ENCODE measurements at places on chromosomes 13 and 19.

GRCh38 chr19:11142528-11143171, 12.9 kb downstream of the SPC24 start:
- DNase-seq = peak; percentile 90

DNA sequence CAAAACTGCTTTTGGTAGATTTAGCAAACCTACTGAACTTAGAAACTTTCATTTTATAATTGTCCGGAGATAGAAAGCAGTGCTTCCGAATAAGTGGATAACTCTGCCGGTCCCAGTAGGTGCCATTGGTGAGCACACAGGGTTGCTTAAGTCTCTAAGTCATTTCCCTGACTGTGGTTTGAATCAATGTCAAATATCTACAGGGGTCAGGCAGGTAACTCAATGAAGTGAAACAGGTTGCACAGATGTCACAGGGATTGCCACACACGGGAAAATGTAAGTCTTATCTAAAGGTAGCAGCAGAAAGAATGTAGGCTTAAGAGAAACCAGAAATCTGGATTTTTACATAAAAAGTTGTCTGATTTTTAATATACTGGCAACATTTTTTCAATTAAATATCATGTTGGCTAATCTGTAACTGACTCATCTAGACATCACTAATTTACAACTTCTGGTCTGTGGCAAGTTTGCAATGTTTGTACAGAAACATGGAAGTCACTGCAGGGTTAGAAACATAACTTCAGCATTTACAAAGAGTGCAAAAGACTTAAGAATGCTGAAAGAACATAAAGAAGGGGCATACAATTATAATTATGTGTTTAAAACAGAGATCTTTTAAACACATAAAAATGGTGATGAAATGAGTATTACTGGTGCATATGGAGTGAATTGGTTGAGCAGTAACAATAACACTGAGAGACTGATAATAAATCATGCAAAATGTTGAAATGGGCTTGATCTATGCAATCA, 14.3 kb upstream of the LRRC63 start:
- no peak for DNase-seq

- no peak for DNase-seq
These were observed 1056.9 kb upstream of the ATXN8OS start for GRCh38 chr13:69050696-69051095.

DNA sequence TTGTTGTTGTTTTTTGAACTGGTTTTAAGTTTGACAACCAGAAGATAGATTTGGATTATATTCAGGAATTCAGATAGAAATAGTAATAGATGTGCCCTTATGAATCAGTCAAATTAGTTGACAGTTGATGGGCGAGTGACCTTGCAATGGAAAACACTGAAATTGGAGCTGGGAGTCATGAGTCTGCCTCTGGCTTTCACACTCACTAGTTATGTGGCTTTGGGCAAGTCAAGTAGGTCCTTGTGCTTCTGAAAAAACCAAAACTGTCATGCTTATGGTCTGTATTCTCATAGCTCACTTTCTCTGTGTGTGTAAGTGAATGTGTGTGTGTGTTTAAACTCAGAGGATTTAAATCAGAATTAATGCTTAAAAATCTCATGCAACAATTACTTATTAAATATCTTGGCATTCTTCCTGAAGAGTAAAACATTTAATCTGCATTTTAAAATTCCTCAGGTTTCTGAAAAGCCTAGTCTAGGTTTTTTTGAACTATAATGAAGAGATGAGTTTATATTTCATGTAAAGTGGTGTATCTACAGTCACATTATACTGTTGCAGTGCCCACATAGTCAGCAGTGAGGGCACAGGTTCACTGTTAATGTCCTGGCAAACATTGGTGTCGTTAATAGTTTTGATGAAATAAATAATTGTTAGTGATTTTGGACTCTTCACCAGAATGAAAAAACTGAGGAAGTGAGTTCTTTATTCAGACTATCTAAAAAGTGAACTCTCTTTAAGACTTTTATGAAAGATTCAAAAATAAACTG, 32.5 kb downstream of the UCHL3 start:
- DNase-seq = no peak

- no peak for DNase-seq
These were observed 438.7 kb upstream of the ARGLU1 start for GRCh38 chr13:107006661-107007060.

- DNase-seq = peak; percentile 22
These were observed 332.2 kb downstream of the MYO16 start for GRCh38 chr13:108961542-108962125.

DNA sequence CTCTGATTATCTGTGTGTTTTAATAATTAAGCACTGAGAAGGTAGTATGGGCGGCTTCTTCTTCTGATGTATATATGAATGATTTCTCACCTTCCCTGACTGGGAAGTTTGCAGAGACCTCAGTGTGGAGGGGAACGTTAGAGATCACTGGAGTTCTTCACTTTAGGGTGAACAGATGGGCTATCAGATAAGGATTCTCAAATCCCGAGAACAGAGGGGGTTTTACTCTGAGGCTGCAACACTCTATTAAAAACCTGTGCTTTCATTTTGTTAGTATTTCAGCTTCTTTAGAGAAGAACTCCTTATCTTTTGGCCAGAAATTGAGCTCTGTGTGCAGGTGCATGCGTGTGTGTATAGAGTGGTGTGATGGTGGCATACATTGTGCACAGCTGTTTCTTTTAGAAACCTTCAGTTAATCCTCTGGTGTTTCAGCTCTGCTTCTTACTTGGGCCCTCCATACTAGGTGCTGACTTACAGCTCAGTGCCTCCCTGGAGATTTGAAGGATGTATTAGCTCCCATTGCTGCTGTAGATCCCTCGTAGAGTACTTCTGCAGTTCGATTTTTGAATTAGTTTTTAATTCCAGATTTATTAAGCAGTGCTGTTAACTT, 45.3 kb upstream of the PCDH9 start:
- no peak for DNase-seq

DNA sequence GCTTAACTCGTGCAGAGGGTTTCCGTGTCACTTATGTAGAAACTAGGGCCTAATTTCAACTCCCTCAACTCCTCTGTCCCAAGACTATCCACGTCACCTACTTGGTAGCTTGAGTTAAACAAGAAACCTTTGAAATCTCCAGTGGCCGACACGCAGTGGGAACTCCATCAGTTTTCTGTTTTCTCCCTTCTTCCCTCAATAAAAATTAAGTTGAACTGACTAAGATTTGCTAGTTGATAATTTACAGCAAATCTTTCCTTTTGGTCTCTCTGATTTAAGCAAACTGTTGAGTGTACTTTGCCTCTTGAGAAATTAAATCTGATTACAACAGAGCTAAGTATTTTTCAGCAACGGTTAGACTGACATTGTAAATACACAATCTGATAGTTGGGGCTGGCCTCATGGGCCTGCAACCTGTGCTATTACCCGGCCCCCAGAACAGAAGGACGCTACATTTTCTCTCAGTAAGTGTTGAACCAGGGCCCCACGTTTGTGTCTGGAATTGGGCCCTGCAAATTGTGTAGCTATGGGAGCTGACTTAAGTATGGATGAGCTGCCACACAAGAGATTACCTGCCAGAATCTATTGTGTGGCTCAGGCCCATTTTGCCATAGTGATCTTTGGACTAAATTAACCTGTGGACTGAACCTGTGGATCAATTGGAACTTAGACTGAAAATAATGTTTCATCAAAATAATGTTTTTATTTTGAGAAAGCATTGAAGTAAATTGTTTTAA, 708 bp upstream of the ESD start:
- DNase-seq = no peak

GRCh38 chr19:33487901-33488800, 33.4 kb downstream of the PEPD start:
- DNase-seq = no peak

- peak; percentile 52 for DNase-seq
These were observed 13.6 kb downstream of the IER2 start for GRCh38 chr19:13163609-13164342.

DNA sequence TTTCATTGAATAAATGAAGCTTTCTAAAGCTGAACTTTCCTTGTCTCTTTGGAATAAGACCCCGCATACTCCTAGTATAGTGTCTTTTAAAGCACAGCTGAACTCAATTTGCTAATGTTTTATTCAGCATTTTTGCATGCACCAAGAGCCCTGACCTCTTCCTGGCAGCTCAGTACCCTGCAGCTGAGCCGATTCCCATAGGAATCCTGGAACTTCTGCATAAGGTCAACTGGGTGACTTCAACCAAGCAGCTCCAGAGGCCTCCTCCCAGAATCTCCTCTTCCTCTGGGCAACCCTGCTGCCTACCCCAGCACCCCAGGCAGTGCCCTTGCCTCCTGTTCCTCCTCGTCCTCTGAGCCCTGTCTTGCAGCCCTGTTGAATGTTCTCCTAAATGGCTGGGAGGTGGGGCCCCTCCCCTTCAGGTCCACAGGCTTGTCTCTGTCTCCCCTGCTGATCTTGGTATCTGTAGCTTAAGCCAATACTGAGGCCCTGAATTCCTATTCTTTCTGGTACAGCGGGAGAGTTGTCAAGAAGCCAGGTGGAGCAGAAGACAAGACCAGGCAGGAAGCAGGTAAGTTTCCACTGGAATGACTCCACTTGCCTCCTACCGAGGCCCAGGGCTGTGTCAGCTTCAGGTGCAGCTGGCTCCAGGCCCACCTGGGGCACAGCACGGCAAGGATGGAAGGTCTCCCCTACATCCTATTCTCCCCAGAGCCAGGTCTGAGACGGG, 23.6 kb upstream of the CCDC124 start:
- no peak for DNase-seq

DNA sequence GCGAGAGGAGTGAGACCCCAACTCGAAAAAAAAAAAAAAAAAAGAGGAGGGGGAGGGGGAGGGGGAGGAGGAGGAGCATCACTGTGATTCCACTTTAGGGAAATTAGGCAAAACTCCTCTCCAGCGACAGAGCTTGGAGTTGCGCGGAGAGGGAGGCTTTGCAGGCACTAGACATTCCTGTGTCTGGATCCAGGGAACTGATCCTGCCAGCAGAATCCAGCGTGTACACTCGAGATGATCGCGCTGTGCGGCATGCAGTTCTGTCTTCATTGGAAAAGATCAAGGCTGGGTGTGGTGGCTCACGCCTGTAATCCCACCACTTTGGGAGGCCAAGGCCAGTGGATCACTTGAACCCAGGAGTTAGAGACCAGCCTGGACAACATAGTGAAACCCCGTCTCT, 29.6 kb upstream of the KLF2 start:
- DNase-seq = no peak

GRCh38 chr19:18176367-18177310, 3.0 kb downstream of the IFI30 start:
- no peak for DNase-seq

- no peak for DNase-seq
These were observed 19.2 kb upstream of the LATS2 start for GRCh38 chr13:21080593-21080891.

DNA sequence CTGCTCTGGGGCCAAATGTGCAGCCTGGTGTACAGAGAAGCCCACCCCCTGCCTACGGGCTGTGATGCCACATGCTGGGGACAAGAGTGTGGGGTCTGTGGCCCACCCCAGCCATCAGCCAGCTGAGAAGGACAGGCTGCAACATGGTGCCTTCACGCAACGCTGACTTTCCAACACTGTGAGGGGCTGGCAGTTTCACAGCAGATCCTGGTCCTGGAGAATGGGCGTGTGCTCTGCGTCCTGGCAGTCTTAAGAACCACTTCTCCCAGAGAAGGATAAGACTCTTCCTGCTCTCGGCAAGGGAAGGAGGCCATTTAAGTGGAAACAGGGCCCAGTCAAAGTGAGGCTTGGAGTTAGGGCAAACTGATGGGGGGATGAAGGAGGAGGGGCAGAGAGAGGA, 4.6 kb downstream of the LRRC4B start:
- no peak for DNase-seq

- no peak for DNase-seq
These were observed 10.3 kb upstream of the IL4I1 start for GRCh38 chr19:49906879-49907564.

DNA sequence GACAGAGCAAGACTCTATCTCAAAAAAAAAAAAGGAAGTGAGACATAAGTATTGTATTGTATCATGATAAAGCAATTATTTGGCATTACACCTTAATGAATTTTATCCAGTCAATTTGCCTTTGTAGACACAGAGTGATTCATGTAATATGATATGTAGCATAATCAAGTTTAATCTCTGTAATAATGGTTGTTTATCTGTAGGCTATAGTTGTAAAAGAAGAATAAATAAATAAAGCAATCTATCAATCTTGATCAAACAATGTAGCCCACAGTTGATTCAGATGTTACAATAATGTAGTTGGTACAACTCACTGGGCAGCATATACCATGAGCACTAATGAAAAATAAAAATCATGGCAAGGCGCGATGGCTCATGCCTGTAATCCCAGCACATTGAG, 28.5 kb upstream of the CEACAM20 start:
- no peak for DNase-seq

Measured in urothelium cell line (cell line).